ENCODE measurements at places on chromosomes 5 and 9. TPM values are rescaled to one million over a fixed set of nuclear protein-coding genes. Genes with fewer than 3 reads are reported as not detected.

DNA sequence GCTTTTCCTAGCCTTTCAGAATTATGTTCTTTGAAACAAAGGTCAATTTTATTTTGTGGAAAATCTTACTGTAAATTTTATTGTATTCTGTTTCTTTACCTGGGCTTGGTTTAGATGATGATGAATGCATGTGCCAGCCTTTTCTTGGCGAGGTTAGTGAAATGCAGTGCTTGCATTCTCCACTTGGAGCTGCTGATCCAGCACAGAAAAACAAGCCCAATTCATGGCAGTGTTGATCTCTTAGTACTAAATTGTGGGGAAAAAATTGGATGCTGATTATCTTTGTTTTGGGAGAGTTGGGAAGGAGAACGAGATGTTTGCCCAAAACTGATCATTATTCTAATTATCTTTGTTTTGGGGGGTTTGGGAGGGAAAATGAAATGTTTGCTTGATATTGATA lies 3.7 kb downstream of the HABP4 start:
- no peak for DNase-seq

The NXNL2 gene
- not detected for polyA plus RNA-seq

DNA sequence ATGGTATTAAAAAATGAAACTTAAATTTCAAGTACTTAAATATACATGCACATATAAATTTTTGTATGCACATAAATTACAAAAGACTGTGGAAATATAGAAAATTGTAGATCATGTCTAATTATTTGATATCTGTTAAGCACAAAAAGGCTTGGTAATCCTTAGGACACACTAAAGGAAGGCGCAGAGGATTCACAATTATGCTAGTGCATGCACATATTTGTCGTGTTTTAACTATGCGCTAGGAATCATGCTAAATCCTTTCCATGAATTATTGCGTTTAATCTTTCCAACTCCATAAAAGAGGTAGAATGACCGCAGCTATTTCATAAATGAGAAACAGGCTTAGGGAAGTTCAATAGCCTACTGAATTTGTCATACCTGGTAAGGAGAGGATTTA lies 244.1 kb upstream of the ITGA1 start:
- DNase-seq: no peak

DNA sequence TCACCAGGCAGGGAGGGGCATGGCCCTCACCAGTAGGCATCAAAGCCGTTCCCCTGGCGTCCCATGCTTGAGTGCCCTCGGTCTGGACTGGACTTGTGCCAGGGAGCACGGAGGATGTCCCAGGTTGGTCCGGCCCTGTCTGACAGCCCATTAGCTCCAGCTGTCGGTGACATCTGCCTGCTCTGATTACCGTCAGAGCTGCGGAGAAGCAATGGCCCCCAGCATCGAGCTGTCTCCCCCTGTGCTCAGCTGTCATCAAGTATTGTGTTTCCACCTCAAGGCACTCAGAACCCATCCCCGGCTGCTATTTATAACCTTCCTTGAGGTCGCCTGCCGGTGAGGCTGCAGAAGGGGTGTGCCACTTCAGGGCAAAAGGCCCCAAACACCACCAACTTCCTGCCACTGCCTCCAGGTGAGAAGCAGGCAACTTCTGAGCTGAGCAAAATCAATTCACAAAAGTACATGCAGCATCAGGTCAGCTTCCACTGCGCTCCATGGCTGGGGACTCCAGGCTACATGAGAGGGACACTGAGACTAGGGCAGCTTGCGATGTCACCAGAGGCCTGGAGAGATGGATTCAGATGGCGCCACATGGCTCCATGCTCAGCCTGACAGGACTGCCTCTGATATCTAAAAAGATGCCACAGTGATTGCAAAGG lies 142.7 kb downstream of the C5orf15 start:
- peak; percentile 86 for DNase-seq

- no peak for DNase-seq
These were observed 76.3 kb downstream of the AMBP start for GRCh38 chr9:114001794-114002261.

The WNT8A gene
- not detected for polyA plus RNA-seq

DNA sequence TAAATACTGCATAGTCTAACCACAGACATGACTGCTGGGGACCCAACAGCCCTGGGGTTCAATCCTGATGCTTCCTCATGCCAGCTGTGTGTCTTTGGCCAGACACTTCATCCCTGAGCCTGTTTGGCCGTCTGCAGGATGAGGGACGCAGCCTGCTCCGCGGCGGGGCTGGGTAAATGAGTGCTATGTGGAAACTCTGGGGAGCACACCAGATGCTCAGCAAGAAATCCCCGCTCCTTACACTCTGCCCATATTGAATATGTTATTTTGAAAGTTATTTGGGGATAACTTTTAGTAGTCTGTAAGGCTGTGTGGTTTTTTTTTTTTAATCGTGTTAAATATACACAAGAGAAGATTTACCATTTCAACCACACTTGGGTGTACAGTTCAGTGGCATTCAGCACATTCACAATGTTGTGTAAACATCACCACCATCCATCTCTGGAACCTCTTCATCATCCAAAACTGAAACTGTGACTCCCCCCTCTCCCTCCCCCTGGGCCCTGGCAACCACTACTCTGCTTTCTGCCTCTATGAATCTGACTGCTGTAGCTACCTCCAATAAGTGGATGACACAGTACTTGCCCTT lies 42.7 kb downstream of the SH3PXD2B start:
- DNase-seq: no peak

DNA sequence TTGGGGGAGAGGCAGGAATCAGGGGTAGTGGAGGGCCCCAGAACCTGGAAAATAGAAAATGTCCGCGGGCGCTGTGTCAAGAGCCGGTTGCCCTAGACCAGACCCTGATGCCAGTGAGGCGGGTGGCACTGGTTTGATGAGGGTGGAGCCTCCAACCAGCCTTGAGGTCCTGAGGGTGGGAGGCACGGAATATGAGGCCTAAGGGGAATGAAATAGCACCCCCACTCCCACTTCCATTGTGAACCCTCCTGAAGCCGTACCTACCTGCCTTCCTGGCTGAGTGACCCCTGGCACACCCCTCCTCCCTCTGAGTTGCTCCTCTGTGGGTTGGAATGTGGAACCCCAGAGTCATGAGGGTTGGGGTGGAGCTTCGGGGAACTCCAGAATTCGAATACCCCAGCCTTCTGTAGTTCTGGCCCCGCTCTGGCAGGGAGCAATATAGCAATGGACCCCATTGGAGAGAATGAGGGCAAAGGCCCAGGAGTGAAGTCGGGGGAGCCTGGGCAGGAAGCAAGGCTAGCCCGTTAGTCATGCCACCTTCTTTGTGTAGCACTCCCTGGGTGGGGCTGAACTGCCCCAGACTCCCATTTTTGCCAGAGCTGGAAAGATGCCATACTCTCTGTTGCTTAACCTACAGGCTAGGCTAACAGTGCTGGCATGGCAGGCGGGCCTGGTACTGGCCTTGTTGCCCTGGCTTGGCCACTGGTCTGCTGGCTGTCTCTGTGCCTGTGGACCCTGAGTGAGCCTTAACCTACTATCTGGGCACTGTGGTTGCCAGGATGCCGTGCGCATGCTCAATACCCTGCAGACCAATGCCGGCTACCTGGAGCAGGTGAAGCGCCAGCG lies 1.0 kb downstream of the FPGS start:
- no peak for DNase-seq

DNA sequence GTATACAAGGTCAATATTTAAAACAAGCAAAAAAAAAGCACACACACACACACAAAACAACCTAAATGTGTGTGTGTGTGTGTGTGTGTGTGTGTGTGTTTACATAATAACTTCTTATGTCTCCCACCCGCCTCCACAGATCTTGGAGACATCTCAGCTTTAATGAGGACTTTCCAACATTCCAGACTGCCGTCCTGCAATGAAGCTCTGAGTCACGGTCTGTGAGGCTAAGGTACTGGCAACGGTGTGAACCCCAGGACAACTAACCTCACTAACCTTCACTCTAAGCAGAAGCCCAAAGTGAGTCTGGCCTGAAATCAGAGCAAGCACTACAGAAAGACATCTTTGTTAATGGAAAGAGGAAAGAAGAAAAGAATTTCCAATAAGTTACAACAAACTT lies 22.3 kb downstream of the ZNF474 start:
- no peak for DNase-seq

The CCDC183 gene
- polyA plus RNA-seq: not detected

DNA sequence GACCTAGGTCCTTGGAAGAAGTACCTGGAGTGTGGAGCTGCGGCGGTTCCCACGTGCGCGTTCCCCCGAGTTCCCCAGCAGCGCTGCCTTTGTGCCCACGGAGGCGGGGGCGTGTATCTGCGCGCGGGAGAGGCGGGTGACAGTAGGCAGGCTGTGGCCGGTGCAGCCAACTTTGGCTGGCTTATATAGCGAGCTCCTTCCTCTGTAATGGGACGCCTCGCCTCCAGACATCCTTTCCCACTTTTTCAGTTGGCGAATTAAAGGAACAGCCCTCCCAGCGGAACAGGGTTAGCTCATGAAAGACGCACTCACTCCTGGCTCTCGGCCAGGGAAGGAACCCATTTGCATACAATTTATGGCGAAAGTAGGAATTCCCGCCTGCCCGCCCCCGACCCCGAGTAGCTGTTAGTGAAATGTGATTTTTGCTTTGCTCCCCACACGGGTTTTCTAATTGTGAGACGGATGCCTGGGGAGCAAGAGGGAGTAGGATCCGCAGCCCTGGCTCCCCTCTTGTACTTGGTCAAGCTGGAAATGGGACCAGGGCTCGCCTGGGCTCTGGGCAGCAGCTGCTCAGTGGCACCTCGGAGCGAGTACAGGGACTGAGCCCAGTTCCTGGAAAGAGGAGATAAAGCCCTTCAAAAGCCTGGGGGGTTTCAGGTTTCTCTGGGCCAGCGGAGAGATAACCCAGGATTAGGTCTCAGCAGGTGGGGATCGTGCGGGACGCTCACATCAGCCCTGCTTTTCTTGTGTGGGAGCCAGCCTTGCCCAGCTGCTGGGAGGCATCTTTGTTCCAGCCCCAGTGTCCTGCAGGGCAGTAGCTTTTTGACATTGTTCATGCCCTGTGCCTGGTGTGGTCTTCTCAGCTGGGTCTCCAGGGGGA lies at the start of gene TNC:
TSS of gene TNC (minus strand) at position 159 of the 880 bp plus-strand sequence. CDS start 27,139 bp downstream, outside the sequence.
- DNase-seq: no peak

DNA sequence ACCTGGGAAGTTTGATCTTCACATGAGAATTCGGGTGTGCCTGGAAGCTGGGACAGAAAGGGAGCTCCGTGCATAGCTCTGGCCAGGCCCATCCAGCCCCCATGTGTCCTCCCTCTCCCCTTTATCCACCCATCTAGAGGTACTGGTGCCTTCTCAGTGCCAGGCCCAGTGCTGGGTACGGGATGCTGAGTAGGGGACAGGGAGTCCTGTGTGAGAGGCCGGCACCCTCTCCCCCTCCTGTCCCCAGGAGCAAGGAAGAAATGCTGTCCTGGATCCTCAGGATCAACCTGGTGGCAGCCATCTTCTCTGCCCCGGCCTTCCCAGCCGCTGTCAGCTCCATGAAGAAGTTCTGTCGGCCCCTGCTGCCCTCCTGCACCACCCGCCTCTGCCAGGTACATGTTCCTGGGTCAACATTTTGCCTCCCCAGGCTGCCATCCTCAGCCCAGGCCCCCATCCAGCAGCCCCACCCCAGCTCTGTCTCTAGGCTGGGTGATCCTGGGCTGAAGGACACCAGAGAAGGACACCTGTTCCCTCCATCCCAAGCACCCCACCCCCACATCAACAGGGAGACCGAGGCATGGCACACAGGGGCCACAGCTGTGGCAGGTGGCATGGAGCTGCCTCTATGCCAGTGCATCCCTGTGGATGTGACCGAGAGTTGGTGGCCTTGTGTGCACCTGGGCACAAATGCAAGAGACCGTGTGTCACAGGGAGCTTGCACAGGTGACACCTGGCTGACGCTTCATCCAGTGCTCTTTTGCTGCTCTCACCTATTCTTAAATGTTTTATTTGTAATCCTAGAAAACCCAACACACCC lies 43.0 kb downstream of the PSD2 start:
- no peak for DNase-seq

The SLC6A18 gene
- polyA plus RNA-seq: not detected

- no peak for DNase-seq
These were observed 1.3 kb downstream of the RASA1 start for GRCh38 chr5:87268970-87269377.

- DNase-seq: no peak
These were observed 69.4 kb upstream of the LHFPL2 start for GRCh38 chr5:78717674-78718584.

- no peak for DNase-seq
These were observed 184.6 kb downstream of the KDM4C start for GRCh38 chr9:6942406-6942805.

DNA sequence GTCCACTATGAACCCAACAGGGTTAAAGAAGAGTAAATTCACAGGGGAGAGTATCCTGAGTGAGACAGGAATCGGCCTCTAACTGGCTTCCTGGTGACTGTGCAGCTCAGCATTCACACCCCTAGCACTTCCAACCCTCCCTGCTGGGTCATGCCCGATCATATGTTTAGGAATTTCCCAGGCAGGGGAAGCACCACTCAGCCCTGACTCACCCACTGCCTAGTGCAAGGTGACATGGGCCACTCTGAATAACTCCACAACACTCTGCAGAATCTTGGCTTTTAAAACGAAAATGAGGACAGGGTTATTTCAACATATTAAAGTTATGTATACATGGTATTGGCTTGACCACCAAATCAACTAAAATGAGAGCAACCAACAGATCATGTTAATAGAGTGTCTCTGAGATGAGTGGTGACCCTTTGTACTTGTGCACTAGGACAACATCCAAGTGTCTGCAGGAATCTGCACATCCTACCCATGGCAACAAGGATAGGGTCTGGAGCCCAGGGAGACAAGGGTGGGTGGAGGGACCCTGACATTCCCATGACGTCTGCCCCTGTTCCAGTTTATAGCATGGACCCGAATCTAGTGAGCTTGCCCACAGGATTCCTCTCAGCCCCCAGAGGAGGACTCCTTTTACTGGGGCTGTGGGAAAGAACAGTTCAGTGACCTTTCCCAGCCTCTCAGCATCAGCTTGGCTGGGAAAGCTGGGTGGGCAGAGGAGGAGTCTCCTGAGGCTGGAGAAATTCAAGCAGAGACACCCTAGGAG lies 485.8 kb downstream of the SEMA5A start:
- no peak for DNase-seq

The CBY3 gene
- 0.66 TPM for polyA plus RNA-seq

GRCh38 chr9:113919871-113920270 lies 43.8 kb downstream of the ZNF618 start:
- no peak for DNase-seq

DNA sequence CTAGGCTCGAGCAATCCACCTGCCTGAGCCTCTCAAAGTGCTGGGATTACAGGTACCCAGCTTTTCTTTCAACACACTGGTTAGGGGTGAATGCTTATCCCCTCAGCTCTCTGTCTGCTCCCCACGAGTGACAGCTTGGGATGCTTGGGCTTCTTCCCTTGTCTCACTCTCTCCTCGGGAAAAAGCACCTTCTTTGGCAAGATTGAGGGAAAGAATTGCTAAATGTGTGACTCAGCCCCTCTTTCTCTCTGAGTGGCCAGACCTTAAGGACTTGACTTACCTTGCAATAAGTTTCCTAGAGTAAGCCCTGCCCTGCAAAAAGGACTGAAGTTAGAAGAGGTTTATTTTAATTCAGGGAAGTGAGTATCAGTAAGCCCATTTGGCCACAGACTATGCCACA lies 68.1 kb upstream of the ERBIN start:
- DNase-seq: no peak

- no peak for DNase-seq
These were observed 43.9 kb upstream of the RUSC2 start for GRCh38 chr9:35446012-35446411.

- no peak for DNase-seq
These were observed 74.3 kb downstream of the NLN start for GRCh38 chr5:65796269-65796668.
